Inflammatory macrophage treated with lipopolysaccharide for 4 hours (primary cell): ENCODE measurements at places on chromosomes 5 and 9.

DNA sequence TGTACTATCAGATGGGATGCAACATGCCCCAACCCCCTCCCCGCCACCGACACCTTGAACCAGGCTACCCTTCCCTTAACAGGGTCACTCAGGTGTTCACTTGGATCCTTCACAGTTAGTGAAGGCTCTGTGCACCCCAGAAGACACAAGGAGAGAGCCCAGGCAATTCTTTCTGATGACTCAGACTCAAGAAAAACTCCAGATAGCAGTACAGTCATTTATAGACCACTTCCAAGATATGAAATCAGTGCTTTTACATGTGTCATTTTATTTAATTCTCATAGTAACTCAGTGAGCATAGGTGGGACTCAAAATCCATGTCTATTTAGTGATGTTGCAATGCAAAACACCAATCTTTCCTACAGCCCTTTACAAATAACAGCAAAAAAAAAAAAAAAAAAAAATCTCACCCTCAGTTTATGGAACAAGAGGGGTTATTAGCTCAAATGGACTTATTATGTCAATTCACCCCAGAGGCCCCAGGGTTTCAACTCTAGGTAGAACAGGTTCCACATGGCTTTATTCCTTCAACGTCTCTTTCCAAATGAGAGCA, 71.9 kb downstream of the FOXD1 start:
- DNase-seq = no peak

- peak; percentile 75 for DNase-seq
These were observed 16.4 kb downstream of the PPP3R2 start for GRCh38 chr9:101578378-101578777.

DNA sequence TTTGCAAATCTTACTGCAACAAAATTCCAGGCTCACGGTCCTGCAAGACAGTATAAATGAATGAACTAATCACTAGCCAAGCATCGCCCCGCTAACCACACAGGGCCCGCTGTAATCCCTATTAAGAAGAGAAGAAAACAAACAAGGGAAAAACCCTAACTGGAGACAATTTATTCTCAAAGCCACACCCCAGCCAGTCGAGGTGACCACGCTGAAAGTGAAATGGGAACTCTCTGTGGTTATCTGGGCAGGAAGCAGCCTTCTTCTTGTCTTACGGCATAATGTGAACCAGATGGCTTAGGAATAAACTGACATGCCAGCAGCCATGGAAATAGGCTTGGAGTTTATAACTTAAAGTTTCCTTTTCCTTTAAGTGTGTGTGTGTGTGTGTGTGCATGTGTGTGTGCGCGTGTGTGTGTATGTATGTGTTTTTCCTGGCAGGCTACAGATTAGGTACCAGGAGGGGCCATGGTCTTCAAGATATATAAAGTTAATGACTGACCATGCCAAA, 120.2 kb downstream of the SEMA6A start:
- DNase-seq = peak; percentile 83

DNA sequence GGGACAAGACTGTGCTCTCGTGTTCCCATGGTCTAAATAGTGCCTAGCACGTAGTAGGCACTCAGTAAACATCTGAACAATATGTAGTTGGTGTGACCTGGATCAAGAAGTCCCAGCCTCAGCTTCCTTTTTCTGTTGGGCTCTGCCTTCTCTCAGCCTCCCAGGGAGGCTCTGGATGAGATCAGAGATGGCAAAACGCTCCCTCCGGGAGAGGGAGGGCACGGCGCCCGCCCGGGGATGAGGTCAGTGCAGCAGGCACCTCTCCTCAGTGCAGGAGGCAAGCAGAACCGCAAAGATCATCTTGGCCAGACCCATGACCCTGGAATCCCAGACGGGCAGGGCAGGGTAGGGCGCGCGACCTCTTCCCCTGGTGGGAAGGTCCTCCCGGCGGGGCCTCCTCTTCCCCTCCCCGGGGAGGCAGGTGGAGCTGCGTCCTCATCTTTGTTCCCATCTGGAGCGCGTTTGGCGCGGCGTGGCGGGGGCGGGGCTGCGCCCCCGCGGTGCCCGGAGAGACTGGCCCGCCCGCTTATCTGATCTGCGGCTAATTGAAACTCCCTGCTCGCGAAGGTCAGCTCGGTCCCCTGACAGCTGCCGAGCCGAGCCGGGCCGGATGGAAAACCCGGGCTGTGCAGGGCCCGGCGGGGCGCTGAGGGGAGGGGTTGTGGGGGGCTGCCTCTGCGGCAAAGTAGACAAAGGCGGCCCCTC, 60.9 kb downstream of the CXXC5 start:
- DNase-seq = peak; percentile 90

DNA sequence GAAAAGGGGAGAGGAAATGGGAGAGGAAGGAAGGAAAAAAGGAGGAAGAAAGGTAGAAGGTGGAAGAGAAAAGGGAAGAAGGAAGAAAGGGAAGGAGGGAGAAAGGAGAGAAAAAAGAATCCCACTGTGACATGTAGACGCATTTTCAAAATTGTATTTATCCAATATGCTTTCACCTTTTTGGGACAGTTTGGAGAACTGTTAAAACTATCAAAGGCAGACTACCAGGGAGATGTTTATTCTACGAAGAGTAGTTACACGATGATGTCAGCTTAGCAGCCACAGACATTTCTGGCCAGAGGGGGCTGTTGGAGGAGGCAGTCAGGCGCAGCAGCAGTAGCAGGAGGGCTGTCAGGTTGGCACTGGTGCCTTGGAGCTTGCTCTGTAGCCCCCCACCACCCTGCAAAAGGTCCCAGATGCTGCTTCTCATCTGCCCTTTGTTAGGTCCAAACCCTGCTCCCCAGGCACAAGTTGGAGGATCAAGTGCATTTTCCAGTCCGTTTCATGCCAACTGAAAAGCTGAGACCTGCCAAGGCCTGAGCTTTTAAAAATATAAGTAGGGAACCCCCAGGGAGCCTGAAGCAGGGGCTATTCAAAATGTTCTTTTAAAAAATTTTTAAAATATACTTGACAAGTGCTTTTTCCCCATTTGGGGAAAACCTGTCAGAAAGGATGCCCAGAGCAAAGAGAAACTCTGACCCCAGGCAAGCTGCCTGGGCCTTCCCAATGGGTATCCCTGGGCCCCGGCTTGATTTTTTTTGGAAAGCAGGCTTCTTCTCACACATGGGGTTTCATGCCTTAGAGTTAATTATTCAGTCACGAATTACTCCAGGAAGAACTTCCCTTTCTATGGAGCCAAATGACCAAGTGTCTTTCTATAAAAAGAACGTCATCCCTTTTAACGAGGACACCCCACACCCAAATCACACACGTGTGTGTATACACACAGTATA, 203.3 kb downstream of the SLIT3 start:
- no peak for DNase-seq

GRCh38 chr5:13558408-13558807, 386.1 kb downstream of the DNAH5 start:
- DNase-seq = no peak

DNA sequence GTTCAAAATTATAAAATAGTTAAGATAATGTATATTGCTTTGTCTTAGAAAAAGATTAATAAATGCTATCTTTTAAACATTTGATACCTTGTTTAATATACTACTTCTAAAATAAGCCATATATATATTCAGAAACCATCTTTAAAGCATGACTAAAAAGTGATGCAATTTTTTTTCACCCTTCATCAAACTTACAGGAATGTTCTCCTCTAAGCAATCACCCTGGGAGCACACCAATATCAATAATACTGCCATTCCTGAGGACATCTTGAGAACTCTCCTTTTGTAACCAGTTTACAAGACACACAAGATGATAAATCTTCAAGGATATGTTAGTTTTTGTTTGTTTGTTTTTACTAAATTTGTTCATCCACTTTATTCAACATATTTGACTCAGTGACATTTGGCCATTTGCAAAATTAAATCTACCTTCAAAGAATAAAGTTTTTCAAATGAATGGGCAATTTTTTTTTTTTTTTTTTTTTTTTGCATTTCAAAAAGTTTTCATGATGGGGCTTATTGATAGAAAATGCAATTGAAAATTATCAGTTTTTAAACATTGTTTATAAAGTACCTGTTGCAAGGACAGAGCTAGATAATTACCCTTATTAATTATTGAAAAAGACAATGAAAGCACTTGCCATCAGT, 17.2 kb downstream of the FOXD1 start:
- no peak for DNase-seq

GRCh38 chr5:37720550-37720952, 119.3 kb downstream of the GDNF start:
- no peak for DNase-seq

DNA sequence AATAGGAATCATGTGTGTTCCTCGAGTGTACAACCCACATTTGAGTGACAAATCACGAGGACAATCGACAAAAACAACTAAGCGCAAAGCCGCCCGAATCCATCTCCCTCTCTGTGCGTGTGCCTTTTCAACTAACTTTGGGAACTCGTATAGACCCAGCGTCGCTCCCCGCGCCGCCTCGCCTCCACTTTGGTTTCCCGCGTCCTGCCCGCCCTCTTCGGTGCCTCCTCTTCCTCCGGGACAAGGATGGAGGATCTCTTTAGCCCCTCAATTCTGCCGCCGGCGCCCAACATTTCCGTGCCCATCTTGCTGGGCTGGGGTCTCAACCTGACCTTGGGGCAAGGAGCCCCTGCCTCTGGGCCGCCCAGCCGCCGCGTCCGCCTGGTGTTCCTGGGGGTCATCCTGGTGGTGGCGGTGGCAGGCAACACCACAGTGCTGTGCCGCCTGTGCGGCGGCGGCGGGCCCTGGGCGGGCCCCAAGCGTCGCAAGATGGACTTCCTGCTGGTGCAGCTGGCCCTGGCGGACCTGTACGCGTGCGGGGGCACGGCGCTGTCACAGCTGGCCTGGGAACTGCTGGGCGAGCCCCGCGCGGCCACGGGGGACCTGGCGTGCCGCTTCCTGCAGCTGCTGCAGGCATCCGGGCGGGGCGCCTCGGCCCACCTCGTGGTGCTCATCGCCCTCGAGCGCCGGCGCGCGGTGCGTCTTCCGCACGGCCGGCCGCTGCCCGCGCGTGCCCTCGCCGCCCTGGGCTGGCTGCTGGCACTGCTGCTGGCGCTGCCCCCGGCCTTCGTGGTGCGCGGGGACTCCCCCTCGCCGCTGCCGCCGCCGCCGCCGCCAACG, at the start of gene GPR150:
Gene GPR150, plus strand, starts transcription at position 58 of the 840 bp plus-strand sequence. Its CDS starts 189 bp downstream, at position 247.
- DNase-seq = peak; percentile 72

DNA sequence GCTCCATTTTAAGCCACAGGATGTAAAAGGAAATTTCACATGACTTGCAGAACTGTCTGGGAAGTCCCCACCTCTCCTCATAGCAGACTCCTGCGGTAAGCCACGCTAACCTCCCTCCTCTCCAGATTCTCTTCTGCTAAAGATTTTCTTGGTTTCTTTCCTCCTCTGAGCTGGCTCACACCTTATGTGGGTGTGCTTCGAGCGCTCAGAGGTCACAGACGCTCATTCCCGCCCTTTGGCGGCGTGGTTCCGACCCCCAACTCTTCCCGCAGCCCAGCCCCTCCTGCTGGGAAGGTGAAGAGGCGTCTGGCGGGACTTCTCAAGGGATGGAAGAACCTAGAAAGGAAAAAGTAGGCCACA, 32.9 kb upstream of the CDK20 start:
- DNase-seq = peak; percentile 26

DNA sequence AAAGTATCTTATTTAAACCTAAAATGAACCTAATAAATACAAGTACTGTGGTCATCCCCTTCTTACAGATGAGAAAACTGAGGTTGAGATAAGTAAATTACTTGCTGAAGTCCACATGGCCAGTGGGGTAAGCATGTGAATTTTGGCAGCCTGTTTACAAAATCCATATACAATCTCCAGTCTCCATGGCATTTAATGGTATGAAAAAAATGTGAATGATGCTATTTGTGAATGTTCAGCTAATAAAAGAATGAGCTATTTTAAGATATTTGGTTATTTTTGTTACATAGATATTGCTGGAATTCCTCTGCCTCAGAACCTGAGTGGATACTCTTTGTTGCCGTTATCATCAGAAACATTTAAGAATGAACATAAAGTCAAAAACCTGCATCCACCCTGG, 19.3 kb upstream of the GPR150 start:
- DNase-seq = no peak

DNA sequence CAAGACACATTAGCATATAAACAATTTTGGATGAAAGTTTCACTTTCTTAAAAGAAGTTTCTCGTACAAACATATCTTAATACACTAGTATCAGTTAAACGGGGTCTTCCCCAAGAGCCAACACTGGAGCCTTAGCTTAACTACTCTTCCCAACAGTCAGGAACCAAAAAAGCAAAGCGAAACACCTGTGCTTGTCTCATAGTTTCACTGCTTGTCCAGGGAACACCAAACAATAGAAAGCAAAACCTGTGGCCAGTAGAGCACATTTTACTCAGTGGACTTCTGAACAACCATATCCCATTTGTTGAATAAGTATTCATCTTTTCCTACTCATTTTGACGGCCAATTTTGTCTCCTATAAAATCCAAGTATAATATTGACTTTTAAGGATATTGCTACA, 391.4 kb downstream of the ELAVL2 start:
- DNase-seq = no peak

GRCh38 chr9:113403646-113404045, 2.6 kb upstream of the ALAD start:
- DNase-seq = peak; percentile 78
